ENCODE measurements at places on chromosomes 3 and 15. TPM values are rescaled to one million over a fixed set of nuclear protein-coding genes. Genes with fewer than 3 reads are reported as not detected.

DNA sequence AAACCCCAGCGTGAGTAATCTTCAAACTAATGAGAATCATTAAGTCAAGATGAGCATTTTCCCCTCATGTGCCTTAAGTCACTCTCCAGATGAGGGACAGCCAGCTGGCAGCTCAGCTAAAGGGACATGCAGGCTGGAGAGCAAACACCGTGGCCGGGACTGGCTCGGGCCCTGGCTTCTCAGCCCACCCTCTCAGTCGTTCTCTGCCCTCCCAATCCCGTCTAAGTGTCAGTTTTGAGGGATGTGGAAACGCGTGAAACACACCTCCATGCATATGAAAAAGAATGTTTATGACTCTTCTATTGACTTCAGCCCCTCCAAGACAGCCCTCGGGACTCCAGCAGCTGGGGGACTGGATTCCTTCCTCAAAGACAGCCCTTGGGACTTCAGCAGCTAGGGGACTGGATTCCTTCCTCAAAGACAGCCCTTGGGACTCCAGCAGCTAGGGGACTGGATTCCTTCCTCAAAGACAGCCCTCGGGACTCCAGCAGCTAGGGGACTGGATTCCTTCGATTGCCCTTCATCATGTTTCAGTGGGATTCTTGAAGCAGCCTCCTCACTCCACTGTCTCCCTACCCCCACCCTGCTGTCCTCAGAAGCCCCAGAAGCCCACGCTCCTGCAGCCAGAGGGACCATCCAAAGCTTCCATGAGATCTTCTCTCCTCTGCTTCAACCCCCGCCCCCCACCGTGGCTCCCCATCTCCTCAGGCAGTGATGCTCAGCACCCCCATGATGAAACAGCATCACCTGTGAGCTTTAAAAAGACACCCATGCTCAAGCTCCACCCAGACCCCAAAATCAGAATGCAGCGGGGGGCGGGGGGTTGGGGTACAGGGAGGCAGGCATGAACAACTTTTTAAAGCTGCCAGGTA lies 228.9 kb downstream of the XXYLT1 start:
- no peak for DNase-seq

DNA sequence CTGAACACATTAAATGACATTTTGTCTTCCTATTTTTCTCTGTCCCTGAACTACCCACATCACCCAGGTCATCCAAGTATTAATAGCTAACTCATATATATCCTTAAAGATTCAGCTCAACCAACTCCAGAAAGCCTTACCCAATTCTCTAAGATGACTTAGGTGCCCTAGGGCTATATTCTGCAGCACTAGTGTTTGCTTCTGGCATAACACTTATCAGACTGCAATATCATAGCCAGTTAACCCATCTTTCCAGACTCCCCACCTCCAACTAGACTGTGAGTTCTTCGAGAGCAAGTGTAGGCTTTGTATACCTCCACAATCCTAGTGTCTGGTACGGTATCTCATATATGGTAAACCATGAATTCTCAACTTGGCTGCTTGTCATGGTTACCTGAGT lies 50.7 kb downstream of the SST start:
- no peak for DNase-seq

- DNase-seq, result no peak
These were observed 161.9 kb downstream of the STAC start for GRCh38 chr3:36542186-36542585.

DNA sequence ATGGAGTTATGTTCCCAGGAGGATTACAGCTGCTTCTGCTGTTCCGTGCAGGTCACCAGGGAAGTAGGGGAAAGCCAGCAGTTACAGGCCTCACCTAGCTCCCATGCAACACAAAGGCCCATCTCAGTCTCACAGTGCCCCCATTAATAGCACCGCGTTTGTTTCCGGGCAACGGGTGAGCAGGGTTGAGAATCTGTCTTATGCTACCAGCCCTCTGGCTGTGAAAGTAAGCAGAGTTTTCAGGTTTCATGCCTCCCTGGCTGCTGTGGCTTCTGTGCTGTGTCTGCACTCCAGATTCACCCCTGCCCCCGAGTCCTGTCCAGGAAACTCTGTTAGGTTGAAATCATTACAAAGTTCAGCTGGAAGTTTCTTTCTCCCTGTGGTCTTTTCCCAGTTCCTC lies 254.4 kb upstream of the GPR149 start:
- no peak for DNase-seq

DNA sequence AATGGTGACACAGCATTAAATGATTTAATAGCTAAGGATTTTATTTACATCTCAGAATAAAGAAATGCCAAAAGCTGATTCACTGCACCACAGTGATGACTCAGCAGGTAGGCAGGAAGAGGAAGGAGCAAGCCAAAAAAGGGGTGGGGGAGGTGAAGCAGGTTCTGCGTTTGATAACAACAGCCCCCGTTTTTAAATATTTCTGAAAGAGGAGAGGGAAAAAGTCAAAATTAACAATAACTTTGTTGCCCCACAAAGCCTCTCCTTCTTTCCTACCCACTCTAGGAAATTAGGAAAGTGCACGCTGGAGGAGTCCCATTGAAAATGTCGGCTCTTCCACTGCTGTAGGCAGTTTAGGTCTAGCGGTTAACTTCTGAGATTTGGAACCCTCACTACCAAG lies 9.9 kb upstream of the CCDC54 start:
- no peak for DNase-seq

DNA sequence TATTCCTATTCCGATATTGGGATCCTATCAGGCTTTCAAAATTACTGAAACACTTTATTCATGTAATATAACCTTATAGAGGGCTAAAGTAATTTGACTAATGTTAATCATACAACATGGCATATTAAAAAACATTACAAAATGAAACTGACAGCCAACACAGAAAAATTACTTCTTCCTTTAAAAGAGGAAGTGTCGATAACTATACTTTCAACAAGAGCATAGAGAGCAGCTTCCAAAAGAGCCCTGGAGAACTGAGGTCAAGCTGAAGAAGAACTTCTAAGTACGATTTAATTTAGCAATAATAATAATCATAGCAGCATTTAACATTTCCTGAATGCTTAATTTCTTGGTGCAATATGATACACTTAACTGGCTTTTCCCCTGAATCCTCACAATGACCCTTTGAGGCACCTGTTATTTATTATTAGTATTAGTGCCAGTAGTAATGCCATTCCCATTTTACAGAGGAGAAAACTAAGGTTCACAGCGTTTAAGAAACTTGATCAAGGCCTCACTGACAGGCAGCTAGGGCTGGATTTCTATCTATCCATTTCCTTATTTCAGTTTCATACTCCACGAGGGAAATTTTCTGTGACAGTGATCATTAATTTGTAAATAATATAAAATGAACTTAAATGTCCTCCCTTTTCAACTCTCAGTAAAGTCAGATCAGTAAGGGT lies 181.6 kb downstream of the CFAP20DC start:
- no peak for DNase-seq

DNA sequence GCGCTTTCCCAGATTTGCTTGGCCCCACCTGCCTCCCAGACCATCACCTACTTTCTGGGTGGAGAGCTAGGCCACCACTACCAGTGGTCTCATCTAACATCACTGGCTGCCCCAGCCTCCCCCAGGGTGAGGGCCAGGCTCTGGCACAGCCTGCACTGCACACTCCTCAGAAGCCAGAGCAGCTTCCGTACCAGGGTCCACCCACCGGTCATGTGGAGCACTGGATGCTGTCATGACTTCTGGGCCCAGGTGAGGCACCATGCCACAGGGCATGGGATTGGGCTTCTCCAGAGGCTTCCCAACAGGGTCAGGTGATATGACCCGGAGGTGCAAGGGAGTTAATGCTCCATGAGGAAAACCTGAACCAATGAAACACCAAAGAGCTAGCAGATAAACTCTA lies 14.0 kb downstream of the MEGF11 start:
- no peak for DNase-seq

GRCh38 chr3:127195417-127195816 lies 2.5 kb downstream of the PRR23E start:
- no peak for DNase-seq

DNA sequence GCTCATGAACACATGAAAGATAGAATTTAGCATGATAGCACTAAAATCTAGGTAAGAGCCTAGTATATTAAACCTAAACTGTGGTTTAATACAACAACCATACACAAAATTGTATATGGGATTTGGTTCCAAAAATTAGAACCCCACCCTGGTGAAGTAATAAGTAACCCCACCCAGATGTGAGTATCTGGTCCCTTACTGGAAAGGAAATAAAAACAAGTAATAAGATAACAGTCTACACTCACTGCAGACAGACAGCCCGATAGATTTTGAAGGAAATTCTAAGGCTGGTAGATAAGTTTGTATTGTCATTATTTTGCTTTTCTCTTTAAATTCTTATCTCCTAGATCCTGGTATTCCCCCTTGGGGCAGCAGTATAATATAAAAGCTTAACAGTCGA lies 184.9 kb downstream of the ZBTB20 start:
- no peak for DNase-seq

- DNase-seq, result peak; percentile 93
These were observed 36.0 kb upstream of the COLQ start for GRCh38 chr3:15557511-15557946.

NEK10 gene
- 0.24 TPM for polyA plus RNA-seq

DNA sequence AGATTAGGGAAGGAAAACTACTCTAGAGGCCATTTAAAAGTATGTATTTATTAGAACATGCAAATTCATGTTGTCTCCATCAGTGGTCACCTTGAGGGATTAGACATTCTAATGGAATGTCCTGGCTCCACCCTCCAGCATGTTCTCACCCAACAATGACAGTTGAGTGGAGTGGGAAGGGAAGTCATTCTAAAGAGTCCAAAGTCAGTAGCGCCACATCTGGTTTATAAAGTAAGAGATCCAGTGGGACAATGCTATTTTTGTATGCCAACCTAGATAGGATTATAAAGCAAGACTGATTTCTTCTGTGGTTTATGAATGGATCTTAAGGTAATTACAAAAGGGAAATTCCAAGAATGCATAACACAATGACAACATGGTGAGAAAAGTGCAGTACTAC lies 33.3 kb downstream of the SLC24A1 start:
- no peak for DNase-seq

- no peak for DNase-seq
These were observed 146.8 kb downstream of the SMAD6 start for GRCh38 chr15:66848686-66849392.

FAN1 gene
- polyA plus RNA-seq, result 3.5 TPM

DNA sequence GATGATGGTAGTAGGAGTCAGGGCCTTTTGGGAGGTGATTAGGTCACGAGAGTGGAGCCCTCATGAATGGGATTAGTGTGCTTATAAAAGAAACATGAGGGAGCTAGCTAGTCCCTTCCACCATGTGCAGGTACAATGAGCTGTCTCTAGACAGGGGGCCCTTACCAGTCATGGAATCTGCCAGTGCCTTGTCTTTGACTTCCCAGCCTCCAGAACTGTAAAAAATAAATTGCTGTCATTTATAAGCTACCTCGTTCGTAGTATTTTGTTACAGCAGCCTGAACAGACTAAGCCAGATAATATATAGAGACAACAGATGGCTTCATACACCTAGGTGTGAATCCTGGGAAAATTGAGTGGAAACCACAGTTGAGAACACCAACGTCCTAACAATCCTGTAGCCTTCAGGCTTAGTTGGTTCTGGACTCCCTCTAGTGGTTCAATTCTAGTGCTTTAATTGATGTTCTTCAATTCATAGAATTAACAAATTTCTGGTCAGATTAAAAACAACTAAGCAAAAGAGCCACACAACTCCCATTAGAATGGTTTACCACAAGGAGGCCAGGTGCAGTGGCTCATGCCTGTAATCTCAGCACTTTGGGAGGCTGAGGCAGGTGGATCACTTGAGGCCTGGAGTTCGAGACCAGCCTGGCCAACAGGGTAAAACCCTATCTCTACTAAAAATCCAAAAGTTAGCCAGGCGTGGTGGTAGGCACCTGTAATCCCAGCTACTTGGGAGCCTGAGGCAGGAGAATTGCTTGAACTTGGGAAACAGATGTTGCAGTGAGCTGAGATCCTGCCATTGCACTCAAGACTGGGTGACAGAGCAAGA lies 21.3 kb upstream of the GATM start:
- DNase-seq, result peak; percentile 55

- DNase-seq, result no peak
These were observed 148.6 kb downstream of the ANO10 start for GRCh38 chr3:43473244-43473643.

GRCh38 chr3:141844108-141844507 lies 32.3 kb upstream of the ATP1B3 start:
- no peak for DNase-seq

GRCh38 chr3:87370007-87370406 lies 93.6 kb upstream of the POU1F1 start:
- no peak for DNase-seq

GRCh38 chr3:196341137-196341536 lies 2.9 kb upstream of the TM4SF19 start:
- no peak for DNase-seq

DNA sequence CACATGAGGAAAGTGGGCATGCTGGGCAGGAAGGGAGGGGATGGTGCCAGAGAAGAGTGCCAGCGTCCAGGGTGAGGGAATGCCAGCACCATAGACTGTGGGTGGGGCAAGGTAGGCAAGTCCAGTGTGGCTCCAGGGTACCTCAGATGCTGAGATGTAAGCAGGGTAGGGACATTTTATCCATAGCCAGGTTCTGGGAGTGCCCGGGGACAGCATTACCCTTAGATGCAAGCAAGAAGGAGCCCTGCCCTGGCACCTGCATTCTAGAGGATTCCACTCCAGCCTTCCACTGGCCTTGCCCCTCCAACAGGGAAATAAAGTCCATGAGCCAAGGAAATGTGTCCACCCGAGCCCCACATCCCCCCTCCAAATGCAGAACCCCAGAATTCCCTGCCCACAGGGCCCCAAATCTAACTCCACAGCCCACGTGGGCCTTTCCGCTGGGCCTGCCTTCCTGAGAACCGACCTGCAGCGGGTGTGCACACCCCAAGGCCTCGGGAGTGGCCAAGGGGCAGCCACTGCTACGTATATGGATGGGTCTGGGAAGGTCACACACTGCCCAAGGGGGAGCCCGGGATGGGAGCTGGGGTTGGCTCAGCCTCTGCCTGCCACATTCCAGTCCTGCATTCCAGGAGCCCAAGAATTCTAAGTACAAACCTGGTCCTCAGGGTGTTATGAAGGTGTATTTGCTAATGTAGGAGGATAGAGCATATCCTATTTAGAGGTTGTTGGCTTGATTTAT lies 20.3 kb upstream of the CYP11A1 start:
- no peak for DNase-seq

GRCh38 chr3:134370611-134371531 lies 3.4 kb downstream of the AMOTL2 start:
- DNase-seq, result no peak

GRCh38 chr3:12910356-12911099 lies 69.2 kb upstream of the RPL32 start:
- DNase-seq, result no peak

DNA sequence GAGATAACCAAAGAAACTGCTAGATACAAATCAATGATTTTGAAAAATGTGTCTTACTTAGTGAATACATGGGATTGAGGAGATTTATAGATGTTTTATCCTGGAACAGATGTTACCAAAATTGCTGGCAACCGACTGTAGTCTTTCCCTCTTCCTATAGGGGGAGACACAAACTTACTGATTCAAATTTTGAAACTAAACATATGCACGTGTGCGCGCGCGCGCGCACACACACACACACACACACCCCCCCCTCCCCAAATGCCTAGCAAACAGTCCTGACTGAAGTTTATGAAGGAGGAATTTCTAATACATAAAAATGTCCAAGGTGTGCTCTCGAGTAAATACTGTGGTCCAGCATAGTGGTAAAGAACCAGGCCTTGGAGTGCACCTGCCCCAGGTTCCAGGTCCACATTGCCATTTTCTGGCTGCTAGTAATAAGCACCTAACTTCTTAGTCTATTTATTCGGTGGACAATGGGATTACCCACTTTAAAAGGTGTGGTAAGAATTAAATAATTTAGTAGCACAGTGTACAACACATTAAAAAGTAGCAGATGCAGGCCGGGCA lies 18.5 kb upstream of the C3orf62 start:
- peak; percentile 55 for DNase-seq

Measured in endothelial cell of umbilical vein (primary cell).